ENCODE measurements at places on chromosomes 2 and 18. TPM values are rescaled to one million over a fixed set of nuclear protein-coding genes. Genes with fewer than 3 reads are reported as not detected.
A peak's percentile ranks its signal among the peaks of the same experiment; 100 is the strongest.

GRCh38 chr2:67684991-67685390 lies 287.9 kb downstream of the ETAA1 start:
- H3K27ac ChIP-seq = no peak overlapping the region
- peaks cover 18% of the 10 kb centered on the region for H3K27me3 ChIP-seq
- no peaks in the 10 kb centered on the region for H3K36me3 ChIP-seq
- H3K4me1 ChIP-seq = no peaks in the 10 kb centered on the region
- H3K4me3 ChIP-seq = no peak overlapping the region

DNA sequence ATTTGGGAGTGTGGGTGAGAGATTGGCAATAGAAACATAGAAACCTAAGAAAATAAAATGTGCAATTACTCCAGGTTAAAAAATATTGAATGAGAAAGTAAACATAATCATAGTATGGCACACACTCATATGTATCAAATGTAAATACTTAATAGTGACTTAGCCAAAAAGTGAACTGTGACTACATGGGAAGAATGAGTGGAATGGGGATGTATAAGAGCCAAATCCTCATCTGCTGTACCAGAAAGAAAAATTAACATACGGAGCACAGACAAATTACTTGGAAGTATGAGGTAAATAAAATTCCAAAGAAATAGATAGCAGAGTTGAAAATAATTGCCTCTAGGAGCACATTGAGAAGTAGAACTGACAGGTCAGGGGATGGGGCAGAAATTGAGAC lies 4.0 kb downstream of the FLACC1 start:
- 0 out of 2 replicates have a peak overlapping the region, but pooled peaks have one; percentile 2 for H3K27ac ChIP-seq
- H3K27me3 ChIP-seq = peaks cover 5% of the 10 kb centered on the region
- no peak overlapping the region for H3K4me3 ChIP-seq
- H3K36me3 ChIP-seq = peaks cover 23% of the 10 kb centered on the region
- no peak for DNase-seq
- H3K4me1 ChIP-seq = peaks cover 23% of the 10 kb centered on the region

- no peak for DNase-seq
- peaks cover 5% of the 10 kb centered on the region for H3K27me3 ChIP-seq
- no peak overlapping the region for H3K27ac ChIP-seq
- H3K36me3 ChIP-seq = peaks cover 31% of the 10 kb centered on the region
Observed at GRCh38 chr18:79902075-79902474, 49.4 kb downstream of the SLC66A2 start.

DNA sequence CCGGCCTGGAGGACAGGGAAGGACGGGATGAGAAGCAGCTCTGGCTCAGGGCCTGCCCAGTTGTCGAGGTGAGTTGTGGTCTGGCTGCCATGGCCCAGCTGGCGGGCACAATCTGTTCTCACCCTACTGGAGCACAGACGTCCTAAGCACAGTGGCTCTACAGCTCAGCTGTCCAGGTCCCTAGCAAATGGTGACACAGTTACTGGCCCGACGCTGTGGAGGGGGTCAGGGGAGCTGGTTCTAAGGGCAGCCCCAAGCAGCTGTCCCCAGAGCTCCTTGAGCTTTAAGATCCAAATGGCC lies 32.9 kb downstream of the KCNK3 start:
- H3K36me3 ChIP-seq = no peaks in the 10 kb centered on the region
- peaks cover 40% of the 10 kb centered on the region for H3K4me1 ChIP-seq
- peaks cover 2% of the 10 kb centered on the region for H3K27me3 ChIP-seq
- no peak overlapping the region for H3K4me3 ChIP-seq

- no peaks in the 10 kb centered on the region for H3K4me1 ChIP-seq
- H3K27ac ChIP-seq = no peak overlapping the region
- H3K27me3 ChIP-seq = no peaks in the 10 kb centered on the region
Observed at GRCh38 chr2:205337274-205337673, 345.0 kb upstream of the NRP2 start.

DNA sequence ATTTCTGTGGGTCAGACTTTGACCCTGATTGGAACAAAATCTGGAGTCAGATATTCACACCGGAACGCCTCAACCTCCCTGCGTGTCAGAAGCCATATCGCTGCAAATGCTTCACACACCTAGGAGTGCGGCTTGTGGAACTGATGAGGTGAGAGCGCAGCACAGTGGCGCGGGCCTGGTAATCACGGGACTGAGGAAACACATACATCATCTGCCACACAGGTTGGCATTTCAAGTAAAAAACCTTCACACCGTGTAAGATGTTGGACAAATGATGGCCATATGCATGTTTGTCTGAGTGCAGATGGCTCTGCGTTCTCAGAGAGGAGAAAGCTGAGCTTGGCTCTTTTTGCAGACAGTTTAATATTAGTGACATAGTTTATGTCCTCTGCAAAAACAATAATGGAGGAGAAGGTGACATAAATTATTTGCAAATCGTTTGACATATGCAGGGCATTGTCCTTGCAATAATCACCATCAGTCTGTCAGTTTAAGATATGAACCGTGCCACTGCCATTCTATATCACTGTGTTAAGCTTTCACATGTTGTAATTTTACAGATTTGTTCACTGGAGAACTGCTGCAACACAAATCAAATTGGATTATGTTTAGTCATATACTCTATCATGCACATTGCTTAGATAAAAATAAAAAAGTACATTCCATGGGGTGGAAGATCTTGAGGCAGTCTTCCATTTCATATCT lies 101.4 kb downstream of the MTX2 start:
- H3K27ac ChIP-seq = no peak overlapping the region
- no peaks in the 10 kb centered on the region for H3K36me3 ChIP-seq
- no peak overlapping the region for H3K4me3 ChIP-seq
- no peaks in the 10 kb centered on the region for H3K4me1 ChIP-seq
- no peak for DNase-seq

GRCh38 chr2:112001136-112001715 lies 53.8 kb upstream of the TMEM87B start:
- no peaks in the 10 kb centered on the region for H3K4me1 ChIP-seq
- H3K27ac ChIP-seq = no peak overlapping the region
- DNase-seq = no peak
- no peak overlapping the region for H3K4me3 ChIP-seq

GRCh38 chr2:166762746-166763145 lies 125.5 kb upstream of the XIRP2 start:
- no peaks in the 10 kb centered on the region for H3K36me3 ChIP-seq
- H3K27ac ChIP-seq = no peak overlapping the region
- H3K27me3 ChIP-seq = peaks cover 1% of the 10 kb centered on the region
- DNase-seq = no peak

GRCh38 chr2:176082824-176083751 lies 674 bp downstream of the EVX2 start:
- H3K4me1 ChIP-seq = peaks cover 19% of the 10 kb centered on the region
- H3K4me3 ChIP-seq = no peak overlapping the region
- H3K36me3 ChIP-seq = peaks cover 12% of the 10 kb centered on the region
- H3K27me3 ChIP-seq = peaks cover 63% of the 10 kb centered on the region
- no peak overlapping the region for H3K27ac ChIP-seq

- H3K36me3 ChIP-seq = no peaks in the 10 kb centered on the region
- peak; percentile 39 for DNase-seq
- no peak overlapping the region for H3K4me3 ChIP-seq
Observed at GRCh38 chr2:101036562-101036961, 34.5 kb downstream of the RPL31 start.

DNA sequence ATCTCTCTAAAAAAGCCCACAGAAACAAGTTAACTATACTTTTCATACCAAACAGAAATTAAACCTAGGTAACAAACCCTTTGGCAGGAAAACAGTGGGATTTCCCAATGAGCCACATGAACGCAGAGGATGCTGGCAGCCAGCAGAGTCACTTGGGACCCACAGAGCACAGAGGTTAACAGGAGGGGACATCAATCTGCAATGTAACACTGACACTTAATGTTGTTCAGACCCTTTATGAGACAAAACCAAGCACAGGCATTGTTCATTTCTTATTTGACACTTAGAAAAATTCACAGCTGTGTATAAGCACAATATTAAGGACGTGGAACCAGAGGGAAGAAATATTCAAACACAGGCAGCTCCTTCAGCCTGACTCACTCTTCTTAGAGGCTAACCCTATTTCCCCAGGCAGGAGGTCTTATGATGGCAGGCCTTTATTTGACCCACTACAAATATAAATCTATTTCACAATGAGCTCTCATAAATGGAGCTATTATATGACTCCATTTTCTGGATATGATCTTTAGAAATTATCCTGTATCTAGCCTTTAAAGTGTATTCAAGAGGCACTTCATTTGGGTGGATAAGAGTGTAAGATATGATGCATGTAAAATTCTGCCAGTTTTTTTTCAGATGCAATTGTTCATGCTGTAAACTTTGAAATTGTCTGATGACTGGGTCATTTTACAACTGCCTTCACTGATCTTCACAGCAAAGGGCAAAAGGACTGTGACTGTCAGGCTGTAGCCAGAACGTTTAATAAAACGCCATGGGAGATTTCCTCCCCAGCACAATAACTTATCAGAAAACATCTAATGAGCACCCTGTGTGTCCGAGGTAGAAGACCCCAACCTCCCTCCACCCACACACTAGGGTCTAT lies 132.8 kb upstream of the SATB2 start:
- DNase-seq = no peak
- H3K36me3 ChIP-seq = no peaks in the 10 kb centered on the region
- H3K4me1 ChIP-seq = no peaks in the 10 kb centered on the region
- no peak overlapping the region for H3K4me3 ChIP-seq

GRCh38 chr2:64268330-64269048 lies 124.3 kb upstream of the PELI1 start:
- no peak overlapping the region for H3K27ac ChIP-seq
- H3K4me1 ChIP-seq = peaks cover 49% of the 10 kb centered on the region
- no peaks in the 10 kb centered on the region for H3K27me3 ChIP-seq
- H3K4me3 ChIP-seq = no peak overlapping the region
- no peak for DNase-seq

DNA sequence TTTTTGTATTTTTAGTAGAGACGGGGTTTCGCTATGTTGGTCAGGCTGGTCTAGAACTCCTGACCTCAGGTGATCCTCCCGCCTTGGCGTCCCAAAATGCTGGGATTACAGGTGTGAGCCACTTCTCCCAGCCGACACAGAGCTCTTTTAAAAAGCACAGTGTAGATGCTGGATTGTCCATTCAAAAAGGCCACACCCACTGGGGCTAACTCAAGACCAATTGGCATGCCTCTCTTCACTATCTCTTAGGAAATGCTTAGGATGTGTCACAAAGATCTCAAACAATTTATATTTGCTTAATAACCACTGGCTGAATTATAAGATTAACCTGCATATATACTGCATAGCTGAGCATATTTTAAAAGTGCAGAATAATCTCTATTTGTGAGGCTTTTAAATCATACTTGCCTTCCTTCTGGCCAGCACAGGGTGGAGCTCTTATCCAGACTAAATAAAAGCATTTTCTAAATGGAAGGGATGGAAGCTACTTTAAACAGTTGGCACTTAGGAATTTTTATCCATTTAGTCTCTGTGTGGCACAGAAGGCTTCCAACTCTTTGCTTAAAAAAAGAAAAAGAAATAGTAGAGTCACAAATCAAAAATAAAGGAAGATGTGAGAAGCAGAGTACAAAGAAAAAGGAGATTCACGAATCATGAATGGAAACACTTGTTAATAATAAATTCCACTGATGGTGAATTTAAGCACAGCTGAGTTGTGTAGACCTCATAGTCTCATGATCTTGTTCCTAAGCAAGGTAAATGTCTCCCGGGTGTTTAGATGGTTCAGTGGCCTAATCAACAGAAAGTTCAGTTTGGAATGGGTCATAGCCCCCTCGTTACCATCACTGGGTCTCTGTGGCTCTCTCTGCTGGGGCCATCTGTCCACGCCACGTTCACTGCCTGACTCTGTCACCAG lies 22.4 kb downstream of the CRYGD start:
- no peak overlapping the region for H3K4me3 ChIP-seq
- H3K27ac ChIP-seq = no peak overlapping the region
- H3K27me3 ChIP-seq = peaks cover 17% of the 10 kb centered on the region
- H3K36me3 ChIP-seq = no peaks in the 10 kb centered on the region

The CXCR1 gene
- total RNA-seq = not detected

The NTSR2 gene
- total RNA-seq = not detected

The MEP1B gene
- not detected for total RNA-seq

The PSMA8 gene
- total RNA-seq = not detected

The GCG gene
- not detected for total RNA-seq

The KCNF1 gene
- 0.15 TPM for total RNA-seq

The SKOR2 gene
- not detected for total RNA-seq

All from HFFc6 (cell line).